NCI-H2081 treated with DMSO at 0.1 percent for 48 hours (cell line): ENCODE measurements at places on chromosomes 7 and 10.

- DNase-seq: no peak
Measured at GRCh38 chr7:155935005-155935557, 122.8 kb upstream of the SHH start.

DNA sequence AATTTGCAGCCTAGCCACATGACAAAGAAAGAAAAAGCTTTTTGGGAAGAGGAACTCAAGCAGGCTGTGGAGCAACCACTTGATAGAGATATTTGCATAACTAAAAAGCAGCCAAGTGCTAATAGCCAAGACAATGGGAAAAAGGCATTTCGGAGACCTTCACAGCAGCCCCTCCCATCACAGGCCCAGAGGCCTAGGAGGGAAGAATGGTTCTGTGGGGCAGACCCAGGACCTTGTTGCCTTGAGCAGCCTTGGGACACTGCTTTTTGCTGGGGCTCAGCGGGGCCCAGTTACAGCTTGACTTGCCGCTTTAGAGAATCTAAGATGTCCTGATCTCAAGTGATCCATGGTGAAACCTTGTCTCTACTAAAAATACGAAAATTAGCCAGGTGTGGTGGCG, 38.5 kb downstream of the FAM149B1 start:
- DNase-seq: no peak

DNA sequence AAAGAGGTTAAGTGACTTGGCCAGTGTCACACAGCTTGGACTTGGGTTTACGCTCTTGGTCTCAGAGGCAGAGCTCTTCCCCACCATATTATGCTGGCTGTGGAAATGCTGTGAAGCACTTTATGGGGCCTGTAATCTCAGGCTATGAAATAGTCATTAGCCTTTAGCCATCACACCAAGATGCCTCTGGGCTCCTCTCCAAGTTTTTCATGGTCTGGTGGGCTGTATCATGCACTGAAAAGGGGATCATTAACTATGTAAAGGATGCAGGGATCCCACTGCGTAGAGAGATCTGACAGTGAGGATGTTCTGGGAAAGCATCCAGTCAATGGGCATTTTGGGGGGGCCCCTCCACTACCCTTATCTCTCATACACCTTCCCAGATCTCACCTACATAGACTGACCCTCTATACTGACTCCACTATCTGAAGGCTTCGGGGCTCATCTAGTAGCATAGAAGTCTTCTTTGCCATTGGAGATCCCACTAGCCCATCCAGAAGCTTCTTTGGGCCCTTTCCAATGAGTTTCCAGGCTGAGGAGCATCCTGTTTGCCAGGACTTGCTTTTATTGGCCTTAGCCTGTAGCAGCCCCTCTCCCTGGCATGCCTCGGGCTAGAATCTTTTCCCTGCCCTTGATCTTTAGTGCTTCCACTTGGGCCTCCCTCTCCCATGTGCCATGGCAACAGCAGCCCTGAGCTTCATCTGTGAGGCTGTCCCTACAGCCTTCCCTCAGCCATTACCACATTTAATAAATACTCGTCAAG, 19.6 kb downstream of the FRMPD2 start:
- peak; percentile 7 for DNase-seq

GRCh38 chr10:23141995-23142394, 46.6 kb downstream of the MSRB2 start:
- DNase-seq: no peak

DNA sequence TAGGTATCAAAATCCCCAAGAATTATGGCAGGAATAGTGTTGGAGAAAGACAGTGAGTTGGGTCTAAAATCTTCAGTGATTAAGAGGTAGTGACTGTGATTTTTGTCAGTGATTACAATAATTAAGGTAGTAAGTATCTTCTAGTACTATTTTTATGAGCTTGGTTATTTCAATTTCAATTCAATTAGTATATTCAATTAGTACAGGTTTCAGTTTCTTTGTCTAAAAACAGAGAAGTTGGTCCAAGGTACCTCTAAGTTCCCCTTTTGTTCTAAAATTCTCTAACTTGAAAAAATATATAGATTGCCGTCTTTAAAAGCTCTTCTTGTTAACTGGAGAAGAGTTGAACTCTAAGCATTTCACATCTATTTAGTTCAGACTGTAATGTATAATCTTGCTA, 82.9 kb downstream of the OTUD1 start:
- DNase-seq: no peak

DNA sequence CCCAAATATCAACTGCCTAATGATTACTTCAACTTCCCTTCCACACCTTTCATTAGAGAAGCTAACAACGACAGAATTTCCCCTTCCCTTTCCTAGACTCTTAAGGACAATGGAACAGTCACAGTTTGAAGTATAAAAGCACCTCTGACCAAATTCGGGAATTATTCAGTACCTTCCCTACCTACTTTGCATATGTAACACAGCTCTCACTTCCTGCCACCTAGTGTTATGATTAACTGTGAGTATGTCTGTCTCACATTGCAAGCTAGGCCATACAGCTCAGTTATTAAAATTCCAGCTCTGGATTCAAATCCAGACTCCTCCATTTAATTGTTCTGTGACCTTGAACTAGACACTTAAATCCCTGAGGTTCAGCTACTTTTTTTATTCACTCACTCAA, 44.8 kb upstream of the HPSE2 start:
- no peak for DNase-seq

DNA sequence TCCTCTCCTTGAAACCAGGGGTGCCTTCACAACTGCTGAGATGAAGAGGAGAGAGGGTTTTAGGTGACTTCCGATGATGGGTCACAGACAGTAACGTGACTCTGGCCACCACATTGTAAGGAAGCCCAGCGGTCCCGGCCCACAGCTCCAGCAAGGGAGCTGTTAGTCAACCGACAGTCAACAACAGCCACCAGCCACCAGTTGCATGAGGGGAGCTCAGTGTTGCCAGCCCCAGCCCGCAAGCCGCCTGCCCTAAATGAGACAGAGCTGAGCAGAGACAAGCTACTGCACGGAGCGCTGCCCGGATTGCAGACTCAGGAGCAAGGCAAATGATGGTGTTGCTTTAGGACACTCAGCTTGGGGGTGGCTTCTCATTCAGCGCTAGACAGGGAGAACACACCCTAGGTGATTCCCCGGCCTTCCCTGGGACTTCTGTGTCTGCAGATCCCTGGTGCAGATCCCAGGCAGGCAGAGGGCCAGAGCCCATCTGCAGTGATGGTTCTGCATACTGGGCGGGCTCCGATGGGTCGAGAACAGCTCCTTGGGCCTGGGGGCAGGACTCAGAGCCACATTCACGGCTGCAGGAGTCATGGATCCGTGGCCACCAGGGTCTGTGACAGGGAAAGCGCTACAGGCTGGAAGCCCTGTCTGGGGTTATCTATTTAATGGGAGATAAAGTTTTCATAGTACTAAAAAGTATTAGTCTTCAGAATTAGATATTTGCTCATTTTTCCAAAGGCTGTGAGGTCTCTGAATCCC, 14.3 kb upstream of the RET start:
- DNase-seq: no peak

- no peak for DNase-seq
Measured at GRCh38 chr7:14341200-14341775, 351.8 kb upstream of the ETV1 start.

DNA sequence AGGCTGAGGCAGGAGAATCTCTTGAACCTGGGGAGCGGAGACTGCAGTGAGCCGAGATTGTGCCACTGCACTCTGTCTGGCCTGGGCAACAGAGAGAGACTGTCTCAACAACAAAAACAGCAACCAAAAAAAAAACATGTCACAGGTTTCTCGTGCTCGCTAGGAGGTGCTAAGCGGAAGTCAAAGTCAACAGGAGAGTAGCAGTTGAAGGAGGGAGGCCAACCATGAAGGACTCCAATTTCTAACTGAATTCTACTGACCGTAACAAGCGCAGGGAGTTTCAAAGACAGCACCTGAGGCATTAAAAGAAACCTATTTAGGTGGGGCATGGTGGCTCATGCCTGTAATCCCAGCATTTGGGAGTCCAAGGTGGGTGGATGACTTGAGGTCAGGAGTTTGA, 19.4 kb downstream of the KIN start:
- DNase-seq: no peak

DNA sequence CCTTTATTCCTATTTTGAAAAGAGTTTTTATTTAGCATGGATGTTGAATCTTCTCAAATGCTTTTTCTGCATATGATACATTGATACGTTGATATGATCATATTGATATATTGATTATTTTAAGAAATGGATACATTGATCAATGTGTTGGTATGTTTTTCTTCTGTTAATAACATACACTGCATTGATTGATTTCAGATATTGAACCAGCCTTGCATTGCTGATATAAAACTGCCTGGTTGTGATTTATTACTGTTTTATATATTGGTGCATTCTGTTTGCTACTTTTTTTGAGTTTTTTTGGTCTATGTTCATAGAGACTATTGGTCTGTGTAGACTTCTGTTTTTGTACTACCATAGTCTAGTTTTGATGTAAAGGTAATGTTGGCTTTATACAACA, 26.8 kb upstream of the RABGEF1 start:
- DNase-seq: no peak

- DNase-seq: no peak
Measured at GRCh38 chr10:46550076-46550790, 6.2 kb downstream of the GPRIN2 start.

DNA sequence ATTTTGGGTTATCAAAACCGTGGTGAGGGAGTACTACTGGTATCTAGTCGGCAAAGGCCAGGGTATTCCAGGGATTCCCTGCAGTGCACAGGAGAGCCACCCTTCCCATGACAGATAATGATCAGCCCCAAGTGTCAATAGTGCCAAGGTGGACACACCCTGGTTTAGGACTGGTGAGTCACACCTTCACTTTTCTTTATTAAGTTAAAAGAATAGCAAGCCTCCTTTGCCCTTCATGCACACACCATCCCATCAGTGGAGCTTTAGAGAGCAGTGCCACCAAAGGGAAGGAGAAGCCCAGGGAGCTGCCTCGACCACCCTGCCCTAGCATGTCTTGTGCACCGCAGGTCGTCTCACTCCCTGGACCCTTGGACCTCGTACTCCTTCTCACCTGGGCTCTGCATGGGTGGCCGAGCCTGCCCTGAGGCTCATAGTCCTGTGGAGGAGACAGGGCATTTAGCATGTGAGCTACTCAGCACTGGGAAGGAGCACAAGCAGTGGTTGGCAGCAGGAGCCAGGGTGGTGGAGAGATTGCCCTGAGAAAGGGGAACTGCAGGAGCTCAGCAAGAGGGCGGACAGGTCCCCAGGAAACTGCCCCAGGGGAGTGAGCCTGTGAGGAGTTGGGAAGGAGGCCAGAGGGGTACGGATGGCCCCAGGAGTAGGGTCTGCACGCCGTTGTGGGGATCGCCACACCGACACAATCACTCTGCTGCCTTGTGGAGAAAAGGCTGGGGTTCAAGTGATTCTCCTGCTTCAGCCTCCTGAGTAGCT, 17.4 kb downstream of the UBE2D4 start:
- DNase-seq: no peak

GRCh38 chr7:158904599-158904998, 48.2 kb downstream of the DYNC2I1 start:
- no peak for DNase-seq

GRCh38 chr10:89390476-89391225, 1.8 kb upstream of the IFIT1 start:
- no peak for DNase-seq

- no peak for DNase-seq
Measured at GRCh38 chr7:107277331-107277730, 108.5 kb downstream of the HBP1 start.

DNA sequence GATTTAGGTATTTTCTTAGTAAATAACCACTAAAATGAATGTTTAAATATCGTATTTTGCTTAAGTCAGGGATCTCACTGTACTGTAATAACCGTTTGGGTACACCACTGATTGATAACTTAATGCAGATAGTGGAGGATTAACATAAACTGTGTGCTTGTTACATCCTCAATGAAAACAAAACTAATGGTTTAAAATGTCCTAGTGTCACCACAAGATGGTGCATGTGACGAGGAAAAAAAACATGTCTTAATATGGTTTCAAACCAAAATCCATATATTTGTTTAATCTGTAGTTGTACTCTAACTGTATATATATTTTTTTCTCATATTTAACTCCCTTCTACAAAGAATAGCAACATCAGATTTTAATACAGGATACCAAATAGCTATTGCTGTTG, 19.2 kb downstream of the ARMC10 start:
- DNase-seq: no peak

DNA sequence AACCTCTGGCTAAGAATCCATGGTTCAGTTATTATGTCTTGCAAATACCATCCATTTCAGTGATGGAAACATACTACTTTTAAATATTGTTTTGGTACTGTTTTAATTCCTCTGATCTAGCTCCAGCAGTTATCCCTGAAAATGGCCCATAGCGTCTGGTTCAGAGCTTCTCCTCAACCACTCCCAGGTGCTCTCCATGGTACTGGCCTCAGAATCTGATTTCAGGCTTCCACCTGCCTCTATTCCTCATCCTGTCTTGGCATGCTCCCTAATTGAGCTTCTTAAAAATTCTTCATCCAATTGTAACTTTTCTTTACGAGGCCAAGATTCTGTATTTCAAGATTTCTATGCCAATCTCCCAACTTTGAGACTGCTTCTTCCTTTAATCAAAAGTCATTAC, 236.3 kb downstream of the HTR7 start:
- no peak for DNase-seq

DNA sequence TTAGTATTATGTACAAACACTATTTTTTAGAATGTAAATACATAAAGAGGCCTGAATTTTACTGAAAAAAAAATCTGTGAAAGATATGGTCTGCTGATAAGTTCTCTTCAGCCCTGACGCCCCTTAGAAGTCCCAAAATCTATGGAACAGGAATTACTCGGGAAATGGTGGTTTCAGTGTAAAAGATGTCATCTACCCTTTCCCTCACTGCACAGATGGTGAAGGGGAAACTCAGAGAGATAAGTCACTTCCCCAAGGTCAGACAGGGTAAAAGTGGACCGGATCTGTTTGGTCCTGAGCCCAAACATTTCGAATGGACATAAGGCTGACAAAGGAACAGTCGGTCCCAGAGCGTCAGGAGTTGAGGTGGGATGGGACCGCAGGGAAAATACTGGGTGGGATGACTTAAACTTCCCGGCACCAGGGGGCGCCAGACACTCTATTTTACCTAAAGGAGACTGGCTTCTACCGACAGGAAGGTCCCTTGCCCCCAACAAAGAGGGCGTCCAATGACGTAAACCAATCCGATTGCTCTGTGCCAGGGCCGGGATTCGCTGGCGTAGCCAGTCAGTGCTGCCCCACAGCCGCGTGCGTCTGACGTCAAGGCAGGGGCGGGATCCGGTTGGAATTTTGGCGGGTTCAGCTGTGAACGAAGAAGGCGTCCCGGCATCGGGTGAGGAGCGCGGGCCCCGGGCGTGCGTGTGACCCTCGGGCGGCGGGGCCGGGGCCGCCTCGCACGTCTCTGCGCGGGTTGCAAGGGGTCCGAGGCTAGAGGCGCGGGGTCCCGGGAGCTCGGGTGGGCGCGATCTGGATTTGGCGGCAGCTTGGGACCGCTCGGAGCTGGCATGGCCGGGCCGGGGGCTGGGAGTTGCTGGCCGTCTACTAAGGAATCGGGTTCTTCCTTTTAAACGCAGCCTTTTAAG, at the start of gene MCM10:
Gene MCM10, plus strand, starts transcription at position 625 of the 923 bp plus-strand sequence. CDS start 2,645 bp downstream, outside the sequence.
- DNase-seq: peak; percentile 69

GRCh38 chr7:27992755-27993493, 187.7 kb downstream of the JAZF1 start:
- no peak for DNase-seq

GRCh38 chr7:107268594-107268993, 99.8 kb downstream of the HBP1 start:
- DNase-seq: no peak

GRCh38 chr7:134513169-134513752, 14.1 kb upstream of the AKR1B10 start:
- no peak for DNase-seq

- DNase-seq: no peak
Measured at GRCh38 chr10:103572347-103573204, 79.1 kb downstream of the NEURL1 start.

- no peak for DNase-seq
Measured at GRCh38 chr10:12181065-12181775, 14.5 kb downstream of the NUDT5 start.

GRCh38 chr7:124351950-124352349, 319.1 kb upstream of the TMEM229A start:
- no peak for DNase-seq
